ENCODE measurements at places on chromosomes 5 and 9.

DNA sequence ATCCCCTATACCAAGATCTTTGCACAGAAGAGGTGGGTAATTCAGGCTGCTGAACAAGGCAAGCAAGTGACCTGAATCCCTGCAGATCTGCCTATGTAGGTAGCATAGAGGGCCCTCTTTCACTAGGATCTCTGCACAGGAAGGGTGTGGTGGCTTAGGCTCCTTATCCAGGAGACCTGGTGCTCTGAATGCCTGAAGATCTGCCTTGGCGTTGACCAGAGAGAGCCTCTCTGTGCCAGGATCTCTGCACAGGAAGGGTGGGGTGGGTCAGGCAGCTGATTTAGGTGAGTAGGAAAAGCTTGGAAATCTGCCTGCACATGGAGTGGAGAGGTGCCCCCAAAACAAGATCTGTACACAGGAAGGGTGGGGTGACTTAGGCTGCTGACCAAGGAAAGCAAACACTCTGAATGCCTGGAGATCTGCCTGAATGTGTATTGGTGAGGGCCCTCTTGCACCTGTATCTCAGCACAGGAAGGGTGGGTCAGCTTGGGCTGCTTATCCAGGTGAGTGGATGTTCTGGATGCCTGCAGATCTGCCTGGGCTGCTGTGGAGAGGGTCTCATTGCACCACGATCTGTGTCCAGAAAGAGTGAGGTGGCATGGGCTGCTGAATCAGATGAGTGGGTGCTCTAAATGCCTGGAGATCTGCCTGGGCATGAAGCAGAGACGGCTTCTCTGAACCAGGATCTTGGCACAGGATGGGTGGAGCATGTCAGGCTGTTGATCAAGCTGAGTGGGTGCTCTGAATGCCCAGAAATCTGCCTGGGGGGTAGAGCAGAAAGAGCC lies 365.9 kb downstream of the DMAC1 start:
- DNase-seq: no peak

- DNase-seq: no peak
Measured at GRCh38 chr5:144002876-144003275, 167.6 kb downstream of the YIPF5 start.

DNA sequence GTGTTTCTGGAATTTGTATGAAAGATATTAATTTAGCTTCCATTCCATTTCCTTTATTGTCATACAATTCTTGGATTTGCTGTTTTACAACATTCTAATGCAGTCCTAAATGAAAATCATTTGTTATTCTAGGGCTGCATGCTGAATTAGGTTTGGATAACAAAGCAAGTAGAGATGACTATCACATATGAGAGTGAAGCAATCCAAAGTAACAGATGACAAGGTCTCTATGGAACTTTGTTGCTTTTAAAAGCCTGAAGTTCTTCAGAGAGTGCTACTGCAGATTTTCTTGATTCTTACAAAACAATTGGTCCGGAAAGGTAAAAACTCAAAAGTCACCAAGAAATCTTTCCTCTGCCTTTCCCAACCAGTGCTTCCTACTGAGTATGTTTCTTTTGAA lies 56.9 kb upstream of the VCAN start:
- DNase-seq: no peak

- no peak for DNase-seq
Measured at GRCh38 chr5:154740957-154741356, 14.2 kb upstream of the LARP1 start.

GRCh38 chr9:73148447-73148937 lies 3.2 kb upstream of the ANXA1 start:
- DNase-seq: no peak

- DNase-seq: no peak
Measured at GRCh38 chr5:34038390-34038789, 4.6 kb downstream of the C1QTNF3 start.

DNA sequence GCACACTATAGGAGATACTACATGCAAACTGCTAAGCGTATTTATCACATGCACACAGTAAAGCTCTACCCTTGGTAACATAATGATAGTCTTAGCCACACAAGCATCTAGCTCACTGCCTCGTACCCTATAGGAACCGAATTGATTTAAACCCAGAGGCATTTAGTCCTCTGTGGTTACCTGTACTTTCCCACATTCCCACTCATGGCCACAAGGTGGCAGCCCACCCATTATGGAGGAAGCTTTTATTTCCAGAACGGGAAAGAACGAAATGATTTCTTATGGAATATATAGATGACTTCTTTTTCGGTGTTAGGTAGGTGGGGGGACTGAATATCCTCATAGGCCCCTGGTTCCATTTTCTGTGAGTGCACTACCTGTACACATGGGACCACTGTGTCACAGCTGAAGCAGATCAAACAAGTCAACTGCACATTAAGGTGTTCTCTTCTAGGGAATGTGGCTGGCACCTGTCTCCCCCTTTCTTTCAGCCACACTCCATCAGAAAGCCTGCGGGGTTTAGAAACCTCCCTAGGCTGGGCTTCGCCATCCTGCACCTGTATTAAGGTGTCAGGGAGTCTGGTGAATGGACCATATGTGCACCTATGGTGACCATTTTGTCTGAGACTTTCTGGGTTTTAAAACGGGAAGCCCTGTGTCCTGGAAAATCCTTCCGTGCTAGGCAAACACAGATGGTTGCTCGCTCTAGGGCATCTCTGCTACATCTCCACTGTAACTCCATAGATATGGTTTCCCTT lies 313.2 kb downstream of the SLIT3 start:
- DNase-seq: no peak

DNA sequence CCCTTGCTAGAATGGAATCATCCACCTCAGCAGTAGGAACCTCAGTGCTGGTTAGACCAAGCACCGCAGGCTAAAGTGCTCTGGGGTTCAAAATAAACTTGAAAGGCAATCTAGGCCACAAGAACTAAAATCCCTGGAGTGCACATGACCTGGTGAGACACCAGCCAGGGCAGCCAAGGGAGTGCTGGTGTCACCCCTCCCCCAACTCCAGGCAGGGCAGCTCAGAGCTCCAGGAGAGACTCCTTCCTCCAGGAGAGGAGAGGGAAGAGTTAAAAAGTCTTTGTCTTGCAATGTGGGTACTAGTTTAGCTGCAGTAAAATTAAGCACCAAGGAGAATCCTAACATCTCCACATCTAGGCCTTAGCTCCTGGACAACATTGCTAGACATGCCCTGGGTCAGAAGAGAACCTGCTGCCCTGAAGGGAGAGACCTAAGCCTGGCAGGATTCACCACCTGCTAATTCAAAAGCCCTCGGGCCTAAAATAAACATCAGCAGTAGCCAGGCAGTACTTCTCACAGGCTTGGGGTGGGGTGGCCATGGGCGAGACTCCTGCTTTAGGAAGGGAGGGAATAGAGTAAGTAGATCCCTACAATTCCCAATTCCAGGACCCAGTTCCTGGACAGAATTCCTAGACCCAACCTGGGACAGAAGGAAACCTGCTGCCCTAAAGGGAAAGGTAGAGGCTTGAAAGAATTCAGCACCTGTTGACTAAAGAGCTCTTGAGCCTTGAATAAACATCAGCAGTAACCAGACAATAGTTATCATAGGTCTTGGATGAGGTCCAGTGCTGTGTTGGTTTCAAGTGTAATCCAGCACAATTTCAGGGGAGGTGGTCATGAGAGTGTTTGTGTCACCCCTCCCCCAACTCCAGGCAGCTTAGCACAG lies 25.8 kb downstream of the UGT3A2 start:
- no peak for DNase-seq

- DNase-seq: no peak
Measured at GRCh38 chr9:95991326-95991725, 115.8 kb downstream of the ERCC6L2 start.

DNA sequence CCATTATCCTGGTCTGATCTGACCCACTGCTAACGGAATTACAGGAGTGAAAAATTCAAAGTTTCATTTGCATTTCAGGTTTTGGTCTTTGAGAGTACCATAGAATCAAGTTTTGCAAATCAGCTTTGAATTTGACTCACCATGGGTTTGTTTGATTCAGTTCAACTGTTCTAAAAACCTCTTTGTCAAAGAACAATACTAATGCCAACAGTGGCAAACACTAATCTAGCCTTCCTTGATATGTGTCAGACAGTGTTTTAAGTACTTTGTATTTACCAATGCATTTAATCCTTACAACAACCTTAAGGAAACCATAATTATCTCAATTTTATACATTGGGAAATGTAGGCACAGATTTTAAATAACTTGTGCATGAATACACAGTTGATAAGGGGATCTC lies 10.1 kb upstream of the FSD1L start:
- DNase-seq: no peak

DNA sequence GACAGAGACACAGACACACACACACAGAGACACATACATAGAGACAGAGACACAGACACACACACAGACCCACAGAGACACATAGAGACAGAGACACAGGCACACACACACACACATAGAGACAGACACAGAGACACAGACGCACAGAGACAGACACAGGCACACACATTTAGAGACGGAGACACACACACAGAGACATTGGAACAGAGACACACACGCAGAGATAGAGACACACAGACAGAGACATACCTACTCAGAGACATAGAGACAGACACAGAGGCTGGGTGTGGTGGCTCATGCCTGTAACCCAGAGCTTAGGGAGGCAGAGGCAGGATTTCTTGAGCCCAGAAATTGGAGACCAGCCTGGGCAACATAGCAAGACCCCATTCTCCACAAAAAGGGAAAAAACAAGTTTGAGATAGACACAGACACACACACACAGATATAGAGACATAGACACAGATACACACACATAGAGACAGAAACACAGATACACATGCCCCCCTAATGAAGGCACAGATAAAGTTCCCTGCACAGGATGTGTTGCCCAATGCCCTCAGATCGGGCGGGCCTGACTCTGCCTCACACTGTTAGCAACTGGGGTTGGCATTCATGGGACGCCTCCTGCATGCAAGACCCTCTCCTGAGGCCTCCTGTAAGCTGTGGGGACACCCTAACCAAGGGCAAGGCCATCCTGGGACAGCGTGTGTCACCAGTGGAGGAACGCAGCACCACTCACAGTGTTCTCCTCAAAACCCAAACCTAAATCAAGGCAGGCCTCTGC lies 3.3 kb upstream of the RALGDS start:
- DNase-seq: no peak

DNA sequence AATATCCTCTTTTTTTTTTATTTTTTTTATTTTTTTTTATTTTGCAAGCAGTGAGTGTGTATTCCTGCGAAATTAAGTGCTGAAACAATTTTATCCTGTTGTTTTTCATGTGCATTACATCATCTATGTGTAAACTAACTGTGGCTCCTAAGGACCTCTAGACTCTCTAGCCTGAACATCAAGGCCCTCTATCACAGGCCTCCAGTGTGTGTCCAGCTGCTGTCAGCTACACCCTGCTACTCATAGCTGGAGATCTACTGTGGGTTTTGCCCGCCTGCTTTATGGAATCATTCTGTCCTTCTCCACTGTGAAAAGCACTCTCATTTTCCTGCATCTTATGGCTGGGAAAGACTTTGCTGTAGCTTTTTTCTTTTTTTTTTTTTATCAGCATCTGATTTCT lies 157.8 kb downstream of the KCTD16 start:
- DNase-seq: no peak

DNA sequence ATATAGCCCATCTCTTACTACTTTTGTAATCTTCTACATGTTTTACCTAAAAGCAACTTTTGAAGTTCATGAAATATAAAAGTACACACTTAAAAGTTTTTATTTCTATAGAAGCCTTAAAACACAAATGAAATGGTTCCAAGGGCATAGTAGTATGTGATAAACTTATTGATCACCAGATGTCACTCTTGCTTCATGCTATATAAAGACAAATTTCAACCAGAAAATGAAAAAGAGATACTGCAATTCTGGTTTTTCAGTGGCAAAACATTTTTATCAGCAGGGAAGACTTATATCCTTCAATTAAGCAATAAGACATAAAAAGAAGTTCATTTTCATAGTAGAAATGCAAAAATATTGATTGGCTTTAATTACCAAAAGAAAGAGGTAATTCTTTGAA lies 69.4 kb upstream of the FBXL17 start:
- no peak for DNase-seq

- DNase-seq: no peak
Measured at GRCh38 chr5:36170832-36171424, 19.0 kb downstream of the SKP2 start.

GRCh38 chr9:109303900-109304299 lies 17.0 kb downstream of the EPB41L4B start:
- DNase-seq: no peak

DNA sequence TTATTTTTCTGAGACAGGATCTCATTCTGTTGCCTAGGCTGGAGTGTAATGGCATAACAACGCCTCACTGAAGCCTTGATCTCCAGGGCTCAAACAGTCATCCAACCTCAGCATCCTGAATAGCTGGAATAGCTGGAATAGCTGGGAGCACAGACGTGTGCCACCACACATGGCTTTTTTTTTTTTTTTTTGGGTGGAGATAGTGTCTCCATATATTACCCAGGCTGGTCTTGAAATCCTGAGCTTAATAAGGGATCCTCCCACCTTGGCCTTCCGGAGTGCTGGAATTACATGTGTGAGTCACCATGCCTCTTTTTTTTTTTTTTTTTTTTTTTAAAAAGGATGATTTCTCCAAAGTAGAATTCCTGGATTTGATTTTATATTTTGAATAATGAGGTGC lies 60.7 kb downstream of the NSD1 start:
- no peak for DNase-seq

DNA sequence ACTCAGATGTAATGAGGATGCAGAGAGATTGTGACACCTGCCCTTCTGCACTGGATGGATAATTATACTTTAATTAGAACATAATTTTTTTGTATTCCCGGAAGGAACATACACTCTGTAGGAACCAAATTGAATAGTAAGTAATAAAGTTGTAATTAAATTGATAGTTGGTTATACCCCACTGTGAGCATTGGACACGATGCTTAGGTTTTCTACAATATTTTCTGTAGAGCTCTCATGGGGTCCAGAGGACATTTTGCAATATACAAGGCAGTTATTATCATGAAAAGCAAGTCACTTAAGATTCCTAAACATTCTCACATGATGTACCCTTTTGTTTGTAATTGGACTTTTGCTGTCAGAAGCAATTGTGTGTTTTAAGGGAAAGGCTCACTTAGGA lies 63.4 kb downstream of the DIRAS2 start:
- DNase-seq: no peak

DNA sequence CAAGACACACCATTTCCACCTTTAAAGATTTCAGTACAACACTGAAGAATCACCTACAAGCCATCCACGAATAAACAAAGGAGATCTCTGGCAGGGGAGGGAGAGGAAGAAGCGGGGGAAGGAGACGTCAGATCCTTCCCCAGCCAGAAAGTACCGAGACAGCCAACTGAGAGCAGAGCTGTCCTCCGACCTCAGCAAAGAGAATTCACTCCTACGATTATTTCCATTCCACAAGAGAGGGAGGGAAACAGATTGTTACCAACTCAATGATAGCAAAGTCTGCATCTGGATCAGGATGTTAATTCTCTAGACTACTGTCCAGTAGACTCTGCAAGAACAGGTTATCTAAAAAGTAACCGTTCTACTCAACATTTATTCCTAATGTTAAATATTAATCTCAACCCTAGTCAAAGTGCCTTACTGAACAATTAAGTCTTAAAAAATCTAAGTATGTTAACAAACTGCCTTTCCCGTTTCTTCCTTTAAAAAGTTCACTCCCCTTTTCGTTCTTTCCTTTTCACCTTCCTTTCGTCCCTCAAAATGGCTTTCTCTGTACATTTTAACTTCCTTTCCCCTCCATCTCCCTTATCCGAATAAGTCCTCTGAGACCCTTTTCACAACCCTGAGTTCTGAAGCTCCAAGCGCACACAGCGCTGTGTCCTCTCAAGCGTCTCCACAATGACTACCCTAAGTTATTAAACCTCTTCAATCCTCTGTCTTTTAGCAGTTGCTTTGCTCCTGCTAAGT lies 1.4 kb downstream of the CHD1 start:
- DNase-seq: peak; percentile 52

- no peak for DNase-seq
Measured at GRCh38 chr5:75869891-75870290, 152.7 kb upstream of the POC5 start.

- DNase-seq: no peak
Measured at GRCh38 chr5:104937598-104937997, 1375.0 kb upstream of the NUDT12 start.
